Kidney capillary endothelial cell (primary cell): ENCODE measurements at places on chromosomes 5 and 9.
A peak's percentile ranks its signal among the peaks of the same experiment; 100 is the strongest.

DNA sequence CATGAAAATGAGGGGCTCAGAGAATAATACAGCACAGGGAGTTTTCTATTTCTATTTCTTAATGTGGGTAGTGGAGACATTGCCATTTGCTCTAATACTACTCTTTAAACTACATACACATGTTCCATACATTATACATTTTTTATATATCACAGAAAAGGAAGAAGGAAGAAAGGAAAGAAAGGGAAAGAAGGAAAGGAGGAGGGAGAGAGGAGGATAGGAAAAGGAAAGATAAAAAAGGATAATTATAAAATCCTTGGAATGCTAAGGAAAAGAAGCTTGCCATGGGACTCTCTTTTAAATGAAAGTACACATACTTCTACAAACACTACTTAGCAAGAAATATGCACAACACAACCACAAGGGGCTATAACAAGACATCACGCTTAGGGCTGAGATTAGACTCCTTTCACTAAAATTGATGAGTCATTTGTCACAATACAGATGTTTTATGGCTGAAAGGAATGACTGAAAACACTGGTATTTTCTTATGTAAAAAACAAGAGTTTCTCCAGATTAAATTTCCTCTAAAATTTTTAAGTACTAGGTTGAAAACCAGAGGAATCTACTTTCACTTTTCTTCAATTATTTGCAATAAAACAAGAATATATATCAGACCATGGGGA, 219.8 kb downstream of the ARL15 start:
- DNase-seq, result peak; percentile 10

DNA sequence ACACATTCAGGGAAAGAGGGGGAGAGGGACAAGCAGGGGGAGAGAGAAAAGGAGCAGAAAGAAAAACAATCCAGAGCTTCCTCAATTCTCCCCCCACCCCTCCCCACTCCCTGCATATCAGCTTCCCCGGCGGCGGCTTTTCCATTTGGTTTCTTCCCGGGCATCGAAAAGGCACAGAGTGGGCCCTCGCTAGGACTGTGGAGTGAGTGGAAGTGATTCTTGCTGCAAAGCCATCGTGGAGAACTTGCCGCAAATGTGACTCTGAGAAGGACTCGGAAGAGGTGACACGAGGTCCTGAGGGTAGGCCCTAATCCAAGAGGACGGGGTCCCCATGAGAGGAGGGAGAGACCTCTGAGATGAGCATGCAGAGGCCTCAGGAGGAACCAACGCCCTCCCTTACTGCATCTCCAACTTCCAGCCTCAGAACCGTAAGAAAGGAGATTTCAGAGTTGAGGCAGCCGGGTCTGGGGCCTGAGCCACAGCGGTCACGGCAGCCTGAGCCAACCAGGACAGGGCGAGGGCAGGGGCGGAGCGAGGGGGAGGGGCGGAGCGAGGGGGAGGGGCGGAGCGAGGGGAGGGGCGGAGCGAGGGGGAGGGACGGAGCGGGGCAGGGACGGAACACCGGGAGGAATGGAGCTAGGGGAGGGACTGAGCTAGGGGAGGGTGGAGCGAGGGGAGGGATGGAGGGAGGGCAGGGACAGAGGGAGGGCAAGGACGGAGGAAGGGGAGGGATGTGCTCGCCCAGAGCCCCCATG, 21.2 kb upstream of the SARDH start:
- DNase-seq, result no peak

- no peak for DNase-seq
Observed at GRCh38 chr5:175681045-175681967, 23.4 kb downstream of the HRH2 start.

DNA sequence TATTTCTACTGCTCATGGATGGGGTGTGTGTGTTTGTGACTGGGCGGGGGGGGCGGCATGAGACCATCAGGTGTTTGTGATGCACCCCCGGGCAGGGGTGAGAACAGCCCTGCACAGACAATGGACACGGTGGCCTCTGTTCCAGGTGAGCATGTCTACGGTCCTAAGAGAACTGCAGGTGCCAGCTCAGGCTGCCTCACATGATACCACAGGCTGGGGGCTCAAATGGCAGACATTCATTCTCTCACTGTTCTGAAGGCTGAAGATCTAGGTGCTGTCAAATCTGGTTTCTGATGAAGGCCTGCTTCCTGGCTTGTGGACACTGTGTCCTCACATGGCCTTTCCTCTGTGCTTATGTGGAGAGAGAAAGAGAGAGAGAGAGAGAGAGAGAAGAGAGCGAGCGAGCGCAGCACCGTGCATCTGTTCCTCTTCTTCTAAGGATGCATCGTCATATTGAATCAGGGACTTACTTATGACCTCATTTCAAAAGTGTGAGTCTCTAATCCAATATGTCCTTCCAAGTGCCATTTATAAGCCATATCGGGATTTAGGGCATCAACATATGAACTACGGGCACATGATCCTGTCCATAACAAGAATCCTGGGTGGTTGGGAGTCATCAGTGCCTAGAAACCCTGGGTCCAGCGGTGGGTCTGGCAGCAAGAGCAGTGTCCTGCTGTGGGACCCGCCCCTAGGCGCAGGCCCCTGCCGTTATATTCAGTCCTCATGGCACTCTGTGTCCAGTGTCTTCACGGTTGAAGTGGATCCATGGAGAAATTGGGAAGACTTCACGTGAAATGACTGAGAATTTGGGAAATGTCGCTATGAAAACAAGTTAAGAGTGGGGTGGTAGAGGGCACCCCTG, 42.5 kb downstream of the NXNL2 start:
- DNase-seq, result no peak

GRCh38 chr5:53917095-53917494, 356.7 kb downstream of the NDUFS4 start:
- DNase-seq, result peak; percentile 10

GRCh38 chr5:170843870-170844269, 17.9 kb upstream of the RANBP17 start:
- DNase-seq, result no peak

DNA sequence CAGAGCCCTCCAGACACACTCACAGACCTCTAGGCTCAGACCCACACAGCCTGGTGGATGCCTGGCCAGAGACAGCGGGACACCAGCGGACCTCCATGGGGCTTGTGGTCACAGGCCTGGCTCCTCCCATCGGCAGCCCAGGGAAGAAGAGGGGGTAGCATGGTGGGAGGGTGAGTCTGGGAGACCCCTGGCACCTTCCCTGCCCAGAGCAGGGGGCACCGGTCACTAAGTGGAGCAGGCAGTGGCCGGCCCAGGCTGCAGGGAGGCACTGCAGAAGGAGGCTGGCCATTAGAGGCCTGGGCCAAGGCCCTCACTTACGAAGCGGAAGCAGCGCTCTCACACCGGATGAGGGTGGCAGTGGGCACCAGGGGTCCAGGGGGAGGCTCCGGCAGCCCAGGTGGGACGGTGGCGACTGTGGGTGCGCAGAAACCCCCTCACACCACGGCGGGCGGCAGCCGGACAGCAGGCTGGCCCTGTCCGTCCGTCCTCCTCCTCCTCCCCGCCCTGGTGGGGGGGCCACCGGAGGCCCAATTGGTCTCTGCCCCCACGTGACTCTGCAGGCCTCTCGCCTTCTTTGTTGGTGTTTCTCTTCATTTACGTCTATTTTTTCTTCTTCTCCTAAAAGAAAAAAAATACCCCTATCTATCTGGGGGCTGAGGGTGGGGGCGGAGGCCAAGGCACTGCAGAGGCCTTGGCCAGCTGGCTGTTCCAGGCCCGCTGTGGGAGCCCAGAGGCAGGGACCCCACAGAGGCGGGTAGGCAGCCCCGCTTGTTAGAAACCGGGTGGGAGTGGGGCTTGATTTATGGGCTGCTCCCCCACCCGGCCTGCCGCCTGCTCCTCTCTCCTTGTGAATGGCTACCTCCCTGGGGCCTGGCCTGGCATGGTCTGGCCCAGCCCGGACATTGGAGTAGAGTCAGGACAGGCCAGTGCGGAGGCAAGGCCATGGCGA, at the start of gene NR5A1:
NR5A1 (minus strand) TSS at position 469 of the 949 bp plus-strand sequence. CDS start 4,004 bp downstream, outside the sequence.
- DNase-seq, result no peak

- DNase-seq, result no peak
Observed at GRCh38 chr5:22699319-22699718, 153.8 kb downstream of the CDH12 start.

DNA sequence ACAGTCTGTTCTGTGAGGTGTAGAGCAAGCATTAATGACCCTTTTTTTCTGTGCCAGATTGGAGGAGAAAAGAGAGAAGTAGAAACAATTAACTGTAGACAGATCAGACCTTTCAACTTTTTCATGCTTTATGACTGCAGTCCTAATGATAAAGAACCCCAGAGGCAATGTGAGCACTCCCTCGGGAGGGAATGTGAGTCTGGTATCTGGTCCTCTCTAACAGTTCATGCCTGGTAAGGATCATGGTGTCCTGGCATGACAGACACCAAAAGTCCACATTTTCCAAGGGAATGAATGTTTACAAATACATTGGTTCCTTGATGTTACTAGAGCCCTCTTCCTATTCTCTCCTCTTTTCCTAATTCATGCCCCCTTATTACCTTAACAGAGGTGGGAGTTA, 70.3 kb downstream of the MTAP start:
- no peak for DNase-seq
